GM10248 (cell line): ENCODE measurements at places on chromosomes 12 and 14.
A peak's percentile ranks its signal among the peaks of the same experiment; 100 is the strongest.

GRCh38 chr12:51593539-51593938 lies 2.5 kb downstream of the SCN8A start:
- DNase-seq = no peak

GRCh38 chr14:106657460-106657859 lies 1131.1 kb downstream of the TMEM121 start:
- DNase-seq = peak; percentile 22

- DNase-seq = peak; percentile 82
Measured at GRCh38 chr14:88323523-88324199, 592 bp upstream of the KCNK10 start.

DNA sequence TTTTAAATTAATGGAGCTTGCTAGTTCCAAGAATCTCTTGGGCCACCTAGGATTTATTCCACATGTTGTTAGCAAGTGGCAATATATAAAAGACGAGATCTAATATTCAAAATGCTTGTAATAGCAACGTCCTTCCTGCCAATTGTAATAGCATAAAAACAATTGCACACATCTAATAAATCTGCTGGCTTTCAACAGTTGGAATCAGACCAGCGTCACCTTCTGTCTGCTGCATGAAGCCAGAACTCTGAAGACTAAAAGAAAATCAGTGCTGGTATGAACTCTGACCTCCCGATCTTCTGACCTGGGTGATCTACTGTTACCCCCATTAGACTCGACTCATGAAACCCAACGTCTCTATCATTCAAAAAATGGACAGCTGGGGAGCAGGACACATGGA lies 100.6 kb downstream of the DIO2 start:
- no peak for DNase-seq

GRCh38 chr12:1246637-1247036 lies 255.6 kb downstream of the ERC1 start:
- DNase-seq = no peak

DNA sequence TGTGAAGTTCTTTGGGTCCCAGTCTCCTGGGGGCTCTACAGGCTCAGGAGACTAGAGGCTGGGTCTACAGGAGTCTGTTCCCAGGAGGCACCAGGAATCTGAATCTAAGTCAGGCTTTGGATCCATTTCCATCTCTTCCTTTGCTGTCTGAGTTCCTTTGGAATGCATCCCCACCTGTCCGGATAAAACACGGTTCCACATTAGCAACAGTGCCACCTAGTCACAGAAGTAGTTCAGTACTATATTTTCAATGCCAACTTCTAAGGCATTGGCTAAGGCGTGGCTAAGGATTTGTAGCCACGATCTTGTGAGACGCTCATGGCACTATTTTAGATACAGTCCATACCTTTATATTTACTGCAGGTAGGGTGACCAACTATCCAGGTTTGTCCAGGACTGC lies 15.1 kb downstream of the ZC2HC1C start:
- DNase-seq = no peak

DNA sequence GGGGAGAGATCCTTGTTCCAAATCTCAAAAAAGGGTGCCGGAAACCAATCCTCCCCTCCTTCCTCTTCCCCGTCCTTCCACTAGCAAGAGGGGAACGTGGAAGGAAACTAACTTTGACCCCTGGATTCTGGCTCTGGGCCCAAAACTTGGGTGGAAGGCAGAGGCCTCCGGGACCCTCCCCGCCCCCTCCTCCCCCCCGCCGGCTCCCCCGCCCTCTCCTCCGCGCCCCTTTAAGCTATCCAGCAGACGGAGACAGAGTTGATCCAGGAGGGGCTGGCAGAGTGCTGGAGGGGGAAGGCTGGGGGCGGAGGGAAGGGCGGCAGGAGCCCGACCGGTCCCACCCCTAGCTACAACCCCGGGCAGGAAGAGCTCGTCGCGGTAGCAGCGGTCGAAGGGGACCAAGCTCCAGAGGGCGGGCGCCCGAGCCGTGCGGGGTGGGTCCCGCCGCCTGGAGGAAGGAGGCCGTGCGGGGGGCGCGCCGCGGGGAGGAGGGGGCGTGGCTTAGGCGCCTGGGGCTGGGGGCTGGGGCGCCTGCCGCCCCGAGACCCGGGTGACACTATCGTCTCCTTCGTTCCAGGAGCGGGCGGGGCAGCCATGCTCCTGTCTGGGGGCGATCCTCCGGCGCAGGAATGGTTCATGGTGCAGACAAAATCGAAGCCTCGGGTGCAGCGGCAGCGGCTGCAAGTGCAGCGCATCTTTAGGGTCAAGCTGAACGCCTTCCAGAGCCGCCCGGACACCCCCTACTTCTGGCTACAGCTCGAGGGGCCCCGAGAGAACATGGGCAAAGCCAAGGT lies at the start of gene NYNRIN:
Gene NYNRIN, plus strand, starts transcription at position 351 of the 794 bp plus-strand sequence. Its CDS starts 244 bp downstream, at position 595.
- no peak for DNase-seq

DNA sequence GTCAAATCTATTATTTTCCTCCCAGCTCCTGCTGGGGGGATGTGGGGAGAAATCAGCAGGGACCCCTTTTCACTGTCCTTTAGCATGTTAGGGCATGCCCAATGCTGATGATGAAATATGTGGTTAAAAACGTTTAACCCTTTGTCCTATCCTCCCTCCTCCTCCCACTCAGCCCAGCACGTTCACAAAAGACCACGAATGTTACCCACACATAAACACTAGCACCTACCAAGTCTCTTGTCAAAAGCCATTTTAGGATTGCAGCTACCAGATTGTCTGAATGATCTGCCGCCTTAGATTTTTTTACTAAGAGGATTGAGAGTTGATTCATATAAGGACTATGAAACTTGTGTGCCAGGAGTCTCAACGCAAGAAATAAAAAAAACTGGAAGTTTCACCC lies 70.4 kb downstream of the TBK1 start:
- DNase-seq = no peak

GRCh38 chr12:108679106-108679681 lies 45.5 kb upstream of the SELPLG start:
- DNase-seq = no peak

DNA sequence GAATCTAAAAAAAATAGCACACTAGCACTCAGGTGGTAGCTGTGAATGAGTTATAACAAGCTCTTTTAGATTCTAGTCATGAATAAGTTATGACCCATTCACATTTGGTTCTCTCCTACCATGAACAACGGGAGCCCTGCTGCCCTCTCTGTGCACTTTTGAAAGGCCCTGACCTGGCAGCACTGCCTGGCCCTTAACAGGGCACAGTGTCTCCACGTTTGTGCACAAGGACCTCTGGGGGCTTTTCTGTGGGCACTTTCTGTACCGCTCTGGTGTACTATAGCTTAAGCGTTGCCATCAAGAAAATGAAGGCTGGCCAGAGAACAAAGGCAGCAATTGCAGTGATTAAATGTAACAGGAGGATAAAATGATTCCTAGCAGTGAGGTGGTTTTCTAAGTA lies 21.2 kb downstream of the CCDC92 start:
- DNase-seq = no peak

DNA sequence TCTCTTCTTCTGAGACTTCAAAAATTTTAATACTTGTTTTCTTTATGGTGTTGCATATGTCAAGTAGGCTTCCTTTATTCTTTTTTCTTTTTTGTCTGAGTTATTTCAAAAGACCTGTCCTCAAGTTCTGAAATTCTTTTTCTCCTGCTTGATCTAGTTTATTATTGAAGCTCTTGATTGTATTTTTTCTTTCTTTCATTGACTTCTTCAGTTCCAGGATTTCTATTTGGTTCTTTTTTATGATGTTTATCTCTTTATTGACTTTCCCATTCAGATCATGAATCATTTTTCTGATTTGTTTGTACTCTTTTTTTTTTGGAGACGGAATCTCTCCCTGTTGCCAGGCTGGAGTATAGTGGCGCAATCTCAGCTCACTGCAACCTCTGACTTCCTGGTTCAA lies 34.1 kb downstream of the IFT43 start:
- DNase-seq = no peak

DNA sequence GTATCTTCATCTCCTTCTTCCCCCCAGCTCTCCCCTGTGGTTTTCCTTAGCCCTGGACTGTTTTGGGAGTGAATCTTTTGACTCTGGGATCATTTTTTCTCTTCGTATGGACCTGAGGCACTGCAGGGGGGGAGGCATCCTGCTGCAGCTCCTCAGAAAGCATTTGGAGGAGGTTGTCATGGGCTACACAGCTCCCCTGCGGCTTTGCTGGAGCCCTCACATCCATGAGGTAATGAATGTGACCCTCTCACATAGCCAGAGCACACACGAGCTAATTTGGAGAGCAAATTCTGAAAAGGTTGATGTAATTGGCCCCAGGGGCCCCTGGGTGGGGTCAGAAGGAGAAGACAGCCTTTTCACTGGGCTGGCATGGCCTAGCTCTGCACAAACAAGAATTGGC lies 110.9 kb downstream of the PAH start:
- no peak for DNase-seq

DNA sequence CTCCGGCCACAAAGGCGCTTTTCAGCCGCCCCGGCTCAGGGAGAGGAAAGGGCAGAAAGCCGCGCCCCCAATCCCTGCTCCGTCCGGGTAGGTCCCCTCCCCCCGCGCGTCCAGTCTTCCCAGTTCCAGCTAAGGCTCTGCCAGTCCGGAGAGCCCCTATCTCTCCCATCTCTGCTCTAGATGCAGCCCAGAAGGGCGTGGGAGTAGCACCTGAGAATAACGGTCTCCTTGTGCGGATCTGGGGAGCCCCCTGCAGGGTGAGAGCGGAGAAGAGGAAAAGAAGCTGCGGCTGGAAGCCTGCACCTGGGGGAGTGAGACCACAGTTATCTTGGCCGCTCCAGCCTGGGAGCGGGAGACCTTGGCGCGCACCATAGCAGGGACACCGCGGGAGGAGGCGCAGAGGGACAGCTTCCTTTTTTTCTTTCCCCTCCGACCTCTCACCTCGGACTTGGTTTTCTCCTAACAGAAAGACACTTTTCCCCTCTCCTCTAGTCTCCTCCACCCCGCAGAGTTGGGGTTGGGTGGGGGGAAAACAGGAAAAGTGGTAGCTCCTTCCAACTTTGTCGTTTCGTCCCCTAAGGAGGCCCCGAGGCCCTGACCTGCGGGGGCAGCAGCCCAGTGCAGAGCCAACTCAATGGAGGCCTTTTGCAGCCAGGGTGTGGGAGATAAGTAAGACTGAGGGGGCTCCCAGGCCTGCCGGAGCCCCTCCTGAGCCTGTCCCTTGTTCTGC lies 2.4 kb downstream of the DHH start:
- DNase-seq = peak; percentile 83

- no peak for DNase-seq
Measured at GRCh38 chr12:110307372-110307771, 26.3 kb downstream of the ATP2A2 start.

DNA sequence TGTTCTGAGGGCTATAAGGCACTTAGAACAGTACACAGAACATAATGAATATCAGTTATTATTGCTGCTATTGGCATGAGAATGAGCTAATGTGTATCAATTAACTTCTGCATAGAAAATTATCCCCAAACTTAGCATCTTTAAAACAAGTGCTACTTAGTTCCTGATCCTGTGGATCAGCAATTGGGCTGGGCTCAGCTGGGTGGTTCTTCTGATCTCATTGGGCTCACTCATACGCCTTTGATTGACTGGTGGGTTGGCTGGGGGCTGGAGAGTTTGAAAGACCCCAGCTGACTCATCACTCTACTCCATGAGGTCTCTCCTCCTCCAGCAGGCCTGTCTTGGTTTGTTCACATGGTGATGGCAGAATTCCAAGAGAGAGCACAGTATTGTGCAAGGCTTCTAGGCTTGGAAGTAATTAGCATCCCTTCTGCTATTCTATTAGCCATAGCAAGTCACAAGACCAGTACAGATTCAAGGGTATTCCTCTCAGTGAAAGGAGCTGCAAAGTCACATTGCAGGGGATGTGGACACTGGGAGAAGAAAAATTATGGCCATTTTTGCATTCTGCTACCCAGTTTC lies 27.2 kb upstream of the HSPB8 start:
- no peak for DNase-seq

DNA sequence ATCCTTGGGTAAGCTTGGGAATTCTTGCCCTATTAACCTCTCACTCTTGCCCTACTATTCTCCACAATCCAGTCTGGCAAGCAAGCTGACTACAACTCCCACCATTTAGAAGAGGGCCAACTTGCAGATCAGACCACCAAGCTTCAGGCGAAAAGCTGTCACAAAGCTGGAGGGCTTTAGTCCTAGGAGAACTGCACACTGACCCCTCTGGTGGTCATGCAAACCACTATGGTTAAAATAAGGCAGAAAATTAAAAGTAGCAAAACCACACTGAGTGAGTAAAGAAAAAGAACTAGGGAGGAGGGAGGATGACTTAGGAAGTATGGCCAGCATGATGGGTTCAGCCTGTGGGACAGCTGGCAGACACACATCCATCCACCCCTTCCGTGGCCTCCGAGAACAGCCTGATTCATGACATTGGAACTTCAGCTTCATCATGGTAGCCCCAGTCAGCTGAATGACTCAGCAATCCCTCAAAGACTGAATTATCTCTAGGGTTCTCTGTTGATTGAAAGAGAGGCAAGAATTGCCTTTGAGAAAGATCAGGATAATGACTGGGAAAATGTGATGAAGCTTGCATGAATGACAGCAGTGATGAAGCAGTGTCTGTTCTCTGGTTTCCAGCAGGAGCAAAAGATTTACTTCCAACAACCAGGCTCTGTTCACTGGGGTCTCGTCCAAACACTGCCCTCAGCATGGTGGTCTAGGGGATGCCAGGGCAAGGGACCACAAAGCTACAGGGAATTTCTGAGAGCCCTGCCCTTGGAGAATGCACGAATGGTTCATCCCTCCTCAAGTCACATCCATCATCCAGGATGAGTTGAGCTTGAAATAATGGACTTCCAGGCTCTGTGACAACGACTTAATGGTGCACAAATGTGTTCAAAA lies 24.4 kb downstream of the PITPNM2 start:
- no peak for DNase-seq

DNA sequence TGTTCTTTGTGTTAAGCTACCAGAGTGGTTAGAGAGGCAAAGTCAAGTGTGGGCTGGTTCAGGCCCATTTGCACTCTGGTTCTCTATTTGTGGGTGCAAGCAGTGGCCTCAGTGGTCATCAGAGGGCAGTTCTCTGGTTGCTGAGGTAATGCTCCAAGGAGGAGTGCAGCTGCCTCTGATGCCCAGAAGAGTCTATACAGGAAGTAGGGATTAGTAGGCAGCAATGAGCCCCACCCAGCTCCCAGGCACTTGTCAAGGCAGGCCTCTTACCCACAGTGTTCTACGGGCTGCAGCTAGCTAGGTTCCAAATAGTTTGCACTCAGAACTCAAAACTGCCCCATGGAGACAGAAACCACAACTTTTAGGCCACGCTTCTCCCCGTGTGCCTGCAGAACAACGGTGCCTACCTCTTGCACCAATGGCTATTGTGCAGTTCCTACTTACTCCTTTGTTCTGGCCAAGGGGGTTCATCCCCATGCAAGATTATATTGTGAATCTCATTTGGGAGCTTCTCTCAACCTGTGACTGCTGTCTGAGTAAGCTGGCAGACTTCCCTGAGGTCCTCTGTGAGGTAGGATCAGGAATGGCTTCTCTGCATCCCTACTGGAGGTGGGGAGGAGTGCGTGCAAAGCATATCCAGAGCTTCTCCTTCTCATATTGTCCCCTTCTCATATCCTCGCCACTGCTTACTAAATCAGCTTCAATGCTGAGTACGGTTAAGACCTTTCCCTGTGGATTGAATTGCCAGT lies 410.3 kb upstream of the LMO3 start:
- no peak for DNase-seq

DNA sequence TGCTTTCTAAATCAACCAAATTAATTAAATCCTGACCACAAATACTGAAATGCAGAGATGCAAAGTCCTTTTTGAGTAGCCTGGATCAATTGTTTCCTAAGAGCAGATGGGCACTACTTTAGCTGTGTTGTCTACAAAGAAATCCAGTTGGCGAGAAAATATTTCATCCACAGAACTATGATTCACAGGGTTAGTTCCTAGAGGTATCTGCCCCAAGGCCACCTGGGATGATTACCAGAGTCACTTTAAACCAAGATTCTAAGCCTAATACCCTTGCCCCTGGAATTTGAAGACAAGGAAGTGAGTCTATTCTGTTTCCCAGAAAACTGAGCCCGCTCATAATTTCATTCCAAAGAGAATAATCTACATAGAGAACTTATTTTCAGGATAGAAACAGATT lies 198.4 kb downstream of the PPM1H start:
- DNase-seq = no peak
